Activated T-helper 9 cell treated with anti-CD3 and anti-CD28 coated beads, Interleukin-2, amount 50 U/mL, for 16 hours (primary cell): ENCODE measurements at places on chromosomes 12 and 14.

GRCh38 chr12:112833267-112833666 is 41.7 kb downstream of the RPH3A start:
- no peak for DNase-seq

- no peak for DNase-seq
These were observed 31.2 kb downstream of the RHOF start for GRCh38 chr12:121762269-121762668.

DNA sequence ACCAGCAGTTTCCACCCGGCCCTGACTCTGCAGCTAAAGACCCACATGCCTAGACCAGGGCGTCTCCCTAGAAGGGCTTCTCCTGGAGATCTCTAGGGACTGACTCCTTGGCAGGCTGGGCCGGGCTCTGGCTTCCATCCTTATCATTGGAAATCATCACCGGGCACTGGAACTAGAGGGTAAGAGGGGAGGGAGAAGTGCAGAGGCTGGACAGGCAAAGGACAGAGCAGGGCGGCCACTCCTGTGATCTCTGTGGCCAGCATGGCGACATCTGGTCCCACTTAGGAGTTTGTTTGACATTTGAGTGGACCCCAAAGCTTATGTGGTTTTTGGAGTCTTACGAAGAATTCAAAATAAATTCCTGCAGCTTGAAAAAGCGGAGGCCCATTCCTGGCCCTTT is 7.1 kb downstream of the LTBP2 start:
- DNase-seq, result no peak

DNA sequence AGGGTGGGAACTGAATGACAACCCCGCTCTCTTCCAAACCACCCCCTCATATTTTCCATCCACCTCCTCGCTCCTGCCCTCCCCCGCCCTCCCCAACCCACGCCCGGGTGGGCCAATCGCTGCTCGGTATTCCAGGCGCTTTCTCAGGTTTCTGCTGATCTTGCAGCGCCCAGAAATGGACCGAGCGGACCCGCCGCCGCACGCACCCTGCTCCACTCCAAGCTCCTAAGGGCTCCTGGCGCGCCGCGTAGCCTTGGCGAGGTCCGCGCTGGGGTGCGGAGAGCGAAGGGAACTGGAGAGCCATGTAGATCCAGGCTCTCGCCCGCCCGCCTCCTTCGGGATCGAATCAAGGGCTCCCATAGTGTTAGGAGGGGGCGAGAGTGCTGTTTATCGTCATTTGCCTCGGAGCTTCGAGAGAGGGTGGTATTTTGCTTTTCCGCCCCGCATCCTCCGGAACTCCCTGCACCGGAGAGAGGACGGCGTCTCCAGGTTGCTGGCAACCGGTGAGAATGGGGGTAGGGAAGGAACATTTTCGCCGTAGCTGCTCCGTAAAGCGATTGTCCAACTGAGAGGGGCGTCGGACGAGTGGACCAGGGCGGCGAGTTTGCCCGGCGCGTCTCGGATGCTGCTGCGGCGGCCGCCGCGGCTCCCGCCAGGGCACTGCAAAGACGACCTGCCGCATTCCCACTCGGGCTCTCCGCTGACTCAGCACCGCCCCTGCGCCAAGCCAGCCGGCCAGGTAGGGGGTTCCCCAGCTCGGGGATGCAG is at the start of gene KCNA1:
TSS of gene KCNA1 (plus strand) at position 172 of the 768 bp plus-strand sequence. CDS start 1,474 bp downstream, outside the sequence.
- DNase-seq, result no peak

GRCh38 chr12:15756822-15757221 is 32.4 kb downstream of the EPS8 start:
- no peak for DNase-seq

- no peak for DNase-seq
These were observed 6.5 kb downstream of the C12orf43 start for GRCh38 chr12:121009741-121010140.

- DNase-seq, result no peak
These were observed 4.3 kb upstream of the HIF1A start for GRCh38 chr14:61690982-61691381.

DNA sequence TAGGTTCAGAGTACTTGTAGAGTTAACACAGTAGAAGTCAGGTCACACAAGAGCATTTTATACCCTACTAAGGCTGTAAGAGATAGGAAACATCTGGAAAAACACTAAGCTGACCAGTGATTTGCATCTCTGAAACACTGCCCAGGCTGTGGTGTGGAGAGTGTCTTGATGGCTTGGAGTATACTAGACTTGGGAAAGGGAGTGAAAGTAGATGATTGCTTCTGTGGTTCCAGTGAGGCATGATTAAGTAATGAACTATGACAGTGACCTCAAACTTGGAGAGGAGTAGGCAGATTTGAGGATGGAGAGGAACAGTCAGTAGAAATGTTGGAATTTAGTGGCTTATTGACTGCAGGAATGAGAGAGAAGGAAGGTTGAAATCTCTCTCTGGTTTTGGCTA is 201.2 kb downstream of the FLRT2 start:
- no peak for DNase-seq

- no peak for DNase-seq
These were observed 11.9 kb downstream of the RHOF start for GRCh38 chr12:121781484-121781997.

DNA sequence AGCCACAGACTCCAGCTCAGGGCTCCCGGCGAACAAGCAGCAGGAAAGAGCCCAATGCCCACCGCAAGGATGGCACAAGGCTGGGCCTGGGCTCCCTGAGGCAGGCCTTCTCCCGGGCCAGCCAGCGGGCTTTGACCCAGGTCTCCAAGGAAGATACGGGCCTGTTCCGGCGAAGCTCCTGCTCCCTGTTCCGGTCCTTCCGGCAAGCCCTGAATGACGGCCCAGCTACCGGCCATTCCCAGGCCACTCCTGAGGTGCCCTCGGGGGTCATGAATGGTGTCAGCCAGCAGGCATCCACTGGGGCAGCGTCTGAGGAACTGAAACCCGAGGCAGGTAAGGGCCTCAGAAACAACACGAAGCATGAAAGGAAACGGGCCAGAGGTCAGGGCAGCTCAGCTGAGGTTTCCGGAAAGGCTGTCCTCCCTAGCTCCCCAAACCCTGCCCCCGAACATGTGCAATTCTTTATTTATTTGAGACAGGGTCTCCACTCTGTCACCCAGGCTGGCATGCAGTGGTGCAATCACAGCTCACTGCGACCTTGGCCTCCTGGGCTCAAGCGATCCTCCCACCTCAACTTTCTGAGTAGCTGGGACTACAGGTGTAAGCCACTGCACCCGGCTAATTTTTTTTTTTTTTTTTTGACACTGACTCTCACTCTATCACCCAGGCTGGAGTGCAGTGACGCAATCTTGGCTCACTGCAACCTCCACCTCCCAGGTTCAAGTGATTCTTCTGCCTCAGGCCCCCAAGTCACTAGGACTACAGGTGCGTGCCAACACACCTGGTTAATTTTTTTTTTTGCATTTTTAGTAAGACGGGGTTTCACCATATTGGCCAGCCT is 6.0 kb downstream of the EXOC3L4 start:
- DNase-seq, result no peak

GRCh38 chr14:29144621-29145020 is 378.0 kb downstream of the FOXG1 start:
- no peak for DNase-seq

DNA sequence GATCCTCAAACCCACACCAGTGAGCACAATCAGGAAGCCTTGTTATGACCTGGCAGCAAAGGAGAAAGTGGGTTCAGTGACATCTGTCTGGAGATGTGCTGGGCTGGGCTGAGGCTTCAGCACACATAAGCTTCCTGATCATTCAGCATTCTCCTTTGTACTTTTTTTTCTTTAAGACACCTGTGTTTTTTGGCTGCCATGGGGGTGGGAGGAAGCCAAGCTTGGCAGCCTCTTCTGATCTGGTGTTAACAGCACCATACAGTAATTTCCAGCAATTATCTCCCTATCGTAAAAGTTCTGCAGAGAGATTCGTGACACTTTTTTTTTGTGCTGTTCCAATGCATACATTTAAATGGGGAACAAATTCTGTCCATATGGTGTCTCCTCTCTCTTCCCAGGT is 38.9 kb upstream of the RASSF3 start:
- DNase-seq, result no peak

GRCh38 chr14:65346895-65347294 is 65.6 kb upstream of the FUT8 start:
- no peak for DNase-seq

DNA sequence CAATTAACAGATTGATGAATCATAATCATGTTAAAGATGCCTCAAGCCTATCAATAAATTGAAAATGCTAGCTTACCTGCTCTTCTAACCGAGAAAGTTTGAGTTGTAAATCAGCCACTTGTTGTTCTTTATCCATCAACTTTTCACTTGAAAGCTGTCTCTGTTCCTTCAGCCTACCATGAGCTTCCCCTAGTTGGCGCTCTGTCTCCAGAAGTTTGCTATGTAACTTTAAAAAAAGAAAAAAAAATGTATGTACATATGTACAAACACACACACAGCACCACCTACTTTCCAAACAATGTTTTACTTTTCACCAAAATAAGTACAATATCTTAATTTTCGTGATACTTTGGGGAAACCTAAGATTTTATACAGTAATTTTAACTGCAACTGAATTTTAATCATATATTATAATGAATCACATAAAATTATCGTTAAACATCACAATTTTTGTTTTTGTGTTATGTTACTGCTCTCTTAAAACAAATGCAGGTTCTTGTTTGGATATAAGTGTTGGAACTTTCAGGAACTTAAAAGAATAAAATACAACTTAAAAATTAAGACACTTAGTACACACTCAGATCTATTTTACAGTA is 101.2 kb downstream of the EEA1 start:
- DNase-seq, result no peak

DNA sequence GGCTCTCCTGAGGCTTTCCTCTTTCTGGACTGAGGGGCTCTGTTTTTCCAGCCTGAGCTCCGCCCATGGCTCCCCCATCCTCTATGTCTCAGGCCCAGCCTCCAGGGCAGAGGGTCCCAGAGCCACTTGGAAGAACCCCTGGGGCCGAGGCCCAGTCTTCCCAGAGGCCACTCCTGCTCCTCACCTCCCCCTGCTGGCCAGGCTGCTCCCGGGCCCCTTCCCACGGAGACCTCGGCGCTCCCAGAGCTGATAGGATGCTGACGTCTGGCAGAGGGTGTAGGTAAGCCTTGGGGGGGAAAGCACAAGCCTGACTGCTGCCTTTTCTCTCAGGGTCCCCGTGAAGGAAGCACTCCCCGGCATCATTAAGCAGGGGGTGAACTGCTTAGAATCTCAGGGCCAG is 51.4 kb downstream of the ERH start:
- no peak for DNase-seq

GRCh38 chr14:71076462-71077092 is 169.3 kb downstream of the PCNX1 start:
- DNase-seq, result no peak

- DNase-seq, result no peak
These were observed 133.6 kb upstream of the SLC35F4 start for GRCh38 chr14:57999471-57999870.
